ENCODE measurements at places on chromosomes 11 and 22. TPM values are rescaled to one million over a fixed set of nuclear protein-coding genes. Genes with fewer than 3 reads are reported as not detected.

DNA sequence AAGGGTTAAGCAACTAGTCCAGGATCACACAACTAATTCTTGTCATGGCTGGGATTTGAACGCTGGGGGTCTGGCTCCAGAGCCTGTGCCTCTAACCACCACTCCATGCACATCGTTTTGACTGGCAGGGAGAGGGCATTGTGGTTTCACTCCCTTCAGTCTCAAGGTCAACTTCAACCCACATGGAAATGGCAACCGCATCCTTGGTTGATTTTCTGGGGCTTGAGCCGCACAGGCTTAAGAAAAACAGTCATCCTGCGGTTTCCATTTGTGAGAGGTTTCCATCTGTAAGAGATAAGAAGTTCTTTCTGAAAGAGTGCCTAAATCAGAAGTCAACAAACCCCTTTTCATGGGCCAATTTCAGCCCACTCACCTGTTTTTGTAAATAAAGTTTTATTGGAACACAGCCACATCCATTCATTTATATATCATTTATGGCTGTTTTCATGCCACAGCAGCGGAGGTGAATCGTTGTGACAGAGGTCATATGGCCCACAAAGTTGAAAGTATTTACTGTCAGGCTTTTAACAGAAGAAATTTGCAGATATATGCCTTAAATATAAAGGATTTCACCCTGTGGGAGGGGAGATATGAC is 65.7 kb downstream of the SGSM1 start:
- no peak for DNase-seq

DNA sequence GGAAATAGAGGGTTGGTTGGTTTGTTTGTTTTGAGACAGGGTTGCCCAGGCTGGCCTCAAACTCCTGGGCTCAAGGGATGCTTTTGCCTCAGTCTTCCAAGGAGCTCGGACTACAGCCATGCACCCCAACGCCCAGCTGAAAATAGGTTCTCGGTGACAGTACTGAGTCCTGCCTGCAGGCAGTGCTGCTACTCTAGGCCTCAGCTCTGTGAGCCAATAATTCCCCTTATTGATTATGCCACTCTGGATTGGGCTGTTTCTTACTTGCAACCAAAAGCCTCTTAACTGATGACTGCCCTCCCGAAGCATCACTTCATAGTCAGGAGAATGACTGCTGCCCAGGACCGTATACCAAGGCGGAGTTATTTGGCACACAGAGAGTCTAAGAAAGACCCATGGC is 1.2 kb upstream of the C11orf16 start:
- no peak for DNase-seq

DNA sequence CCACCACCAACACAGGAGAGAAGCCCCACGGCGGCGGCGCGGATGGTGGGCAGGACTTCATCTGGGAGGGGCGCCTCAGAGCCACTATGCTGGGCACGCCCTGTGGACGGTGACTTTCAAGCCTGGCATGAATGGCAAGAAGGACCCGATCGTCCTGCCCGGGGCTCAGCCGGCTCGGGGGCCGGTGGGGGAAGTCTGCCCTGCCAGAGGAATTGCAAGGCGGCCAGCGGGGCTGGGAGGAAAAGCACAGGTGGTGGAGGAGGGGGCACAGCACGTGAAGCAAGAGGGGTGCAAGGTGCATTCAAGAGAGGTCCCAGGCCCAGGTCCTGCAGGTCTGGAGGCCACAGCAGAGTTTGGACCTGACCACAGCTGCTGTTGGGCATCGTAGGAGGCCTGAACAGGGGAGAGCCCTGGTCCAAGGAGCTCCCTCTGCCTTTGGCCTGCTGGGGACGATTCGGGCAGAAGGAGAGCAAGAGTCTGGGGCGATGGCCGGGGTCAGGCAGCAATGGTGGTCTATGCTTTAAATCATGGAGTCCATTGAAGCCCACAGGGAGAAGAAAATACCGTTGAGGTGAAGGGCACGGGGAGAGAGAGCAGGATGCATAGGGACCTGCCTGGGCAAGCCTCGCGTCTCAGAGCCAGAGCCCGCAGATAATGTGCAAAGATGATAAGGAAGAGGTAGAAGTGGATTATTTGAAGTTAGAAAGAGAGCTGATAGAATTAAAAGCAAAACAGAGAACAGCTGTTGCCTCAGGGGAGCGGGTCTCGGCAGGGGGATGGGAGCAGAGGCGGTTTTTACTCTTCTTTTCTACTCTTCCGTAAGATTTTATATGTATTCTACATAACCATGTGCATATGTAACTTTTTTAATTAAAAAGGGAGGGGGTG is 82.6 kb upstream of the SHISAL1 start:
- no peak for DNase-seq

- no peak for DNase-seq
Observed at GRCh38 chr11:69409812-69410645, 71.4 kb upstream of the LINC01488 start.

DNA sequence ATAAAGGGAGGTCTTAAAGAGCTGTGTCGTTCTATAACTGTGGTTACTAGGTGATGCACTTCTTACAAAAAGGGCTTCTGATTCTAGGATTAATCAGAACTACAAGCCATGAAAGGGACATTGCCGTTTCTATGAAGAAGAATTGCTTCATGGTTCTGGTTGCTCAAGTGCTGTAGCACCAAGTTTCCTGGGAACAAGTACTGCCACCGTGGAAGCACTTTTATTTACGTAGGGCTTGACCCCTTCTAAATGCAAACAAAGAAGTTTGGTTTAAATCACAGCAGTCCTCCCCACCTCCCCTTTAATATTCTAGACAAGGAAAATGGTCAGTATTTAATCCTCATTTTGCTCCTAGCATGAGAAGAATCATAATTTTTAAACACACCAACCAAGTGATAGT is 9.8 kb downstream of the YAP1 start:
- DNase-seq: no peak

- DNase-seq: no peak
Observed at GRCh38 chr11:43268786-43269185, 43.0 kb upstream of the API5 start.

- no peak for DNase-seq
Observed at GRCh38 chr11:64109332-64109731, 56.6 kb downstream of the MACROD1 start.

DNA sequence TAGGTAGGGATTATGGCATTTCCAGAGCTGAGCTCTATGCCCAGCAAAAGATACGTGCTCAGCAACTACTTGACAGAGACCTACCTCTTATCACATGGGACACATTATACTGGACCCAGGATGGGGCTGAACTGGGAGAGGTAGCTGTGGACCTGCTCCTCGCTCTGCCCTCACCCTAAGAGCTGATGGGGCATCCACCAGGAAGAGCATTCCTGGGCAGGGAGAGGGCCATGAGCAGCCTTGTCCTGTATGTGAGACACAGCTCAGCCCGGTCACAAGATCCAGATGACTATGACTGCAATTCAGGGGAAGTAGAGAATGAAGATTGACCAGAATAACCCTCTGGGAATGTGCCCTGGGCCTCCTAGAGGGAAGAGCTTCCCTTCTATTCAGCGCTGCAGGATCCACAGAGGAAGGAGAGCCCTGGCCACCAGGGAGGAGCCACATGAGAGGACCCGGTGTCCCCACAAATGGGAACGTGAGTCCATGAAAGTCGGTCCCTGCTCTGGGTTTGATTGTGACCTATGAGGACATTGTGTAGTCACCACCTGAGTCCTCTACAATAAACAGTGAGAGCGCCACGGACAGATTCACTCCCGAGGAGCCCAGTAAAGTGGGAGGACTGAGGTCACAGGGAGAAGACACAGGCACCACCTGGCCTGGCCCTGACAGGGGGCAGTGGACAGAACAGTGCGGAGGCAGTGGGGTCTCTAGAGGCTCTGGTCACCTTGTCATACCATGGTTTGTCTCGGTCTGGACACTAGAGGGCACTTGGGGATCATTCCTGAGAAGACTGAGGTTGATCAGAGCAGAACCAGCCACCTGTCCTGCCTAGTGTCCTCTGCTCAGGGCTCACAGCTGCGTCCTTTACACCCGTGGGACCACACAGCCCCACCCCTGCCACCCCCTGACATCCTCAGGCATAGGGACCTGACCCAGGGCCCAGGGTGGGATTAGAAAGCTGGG is 99.5 kb downstream of the ZNF280B start:
- DNase-seq: no peak

DNA sequence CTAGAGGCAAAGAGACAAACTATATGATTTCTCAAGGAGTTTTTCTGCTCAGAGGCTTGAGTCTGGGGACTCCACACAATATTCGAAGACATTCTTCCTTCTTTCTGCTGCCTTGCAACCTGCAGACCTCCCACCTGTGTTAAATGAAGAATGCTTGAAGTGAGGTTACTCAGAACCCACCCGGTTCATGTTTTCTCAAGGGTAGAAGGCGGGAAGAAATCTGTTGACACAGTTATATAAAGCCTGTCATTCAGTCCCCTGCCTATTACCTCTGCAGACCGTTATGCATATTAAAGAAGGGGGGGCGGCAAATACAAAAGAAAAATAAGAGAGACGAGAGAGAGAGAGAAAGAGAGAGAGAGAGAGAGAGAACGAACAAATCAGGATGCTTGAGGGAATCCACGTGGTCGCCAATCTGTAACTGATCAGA is 2.2 kb upstream of the KMT2A start:
- DNase-seq: no peak

GRCh38 chr11:208917-209260 is 1.4 kb downstream of the RIC8A start:
- DNase-seq: no peak

DNA sequence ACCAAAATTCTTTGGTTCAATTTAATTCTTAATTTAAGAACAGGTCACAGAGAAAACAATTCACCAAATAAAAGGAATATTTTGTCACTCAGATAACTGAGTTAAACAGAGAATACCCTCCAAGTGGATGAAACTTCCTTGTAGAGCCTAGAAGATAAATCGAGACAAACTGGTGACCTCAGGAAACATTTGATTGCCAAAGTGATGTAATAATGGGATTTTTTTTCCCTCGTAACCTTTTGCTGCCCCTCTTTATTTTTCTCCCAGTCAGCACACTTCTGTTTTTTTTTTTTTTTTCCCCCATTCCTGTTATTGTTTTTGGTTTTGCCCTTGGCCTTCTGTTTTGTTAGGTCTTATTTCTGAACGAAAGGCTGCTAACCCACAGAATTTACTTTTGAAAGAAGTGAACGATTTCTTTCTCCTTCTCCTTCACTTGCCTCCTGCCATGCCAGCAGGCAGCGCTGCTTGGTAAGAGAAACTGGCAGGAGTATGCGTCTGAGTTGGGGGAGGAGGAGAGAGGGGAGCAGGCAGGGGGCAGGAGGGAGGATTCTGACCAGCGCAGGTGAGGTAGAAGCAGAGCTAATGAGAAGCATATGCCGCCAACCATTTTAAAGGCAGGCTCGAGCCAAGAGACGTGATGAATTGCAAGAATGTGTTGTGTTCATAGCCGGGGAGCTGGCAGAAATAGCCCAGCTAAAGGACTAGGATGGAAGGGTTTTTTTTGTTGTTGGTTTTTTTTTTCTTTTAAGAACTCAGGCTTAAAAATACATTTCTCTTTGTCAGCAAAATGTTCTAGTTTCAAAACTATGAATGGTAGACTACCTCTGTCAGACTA is 121.9 kb upstream of the MTMR2 start:
- DNase-seq: no peak

- no peak for DNase-seq
Observed at GRCh38 chr11:88620568-88621130, 283.1 kb upstream of the CTSC start.

DNA sequence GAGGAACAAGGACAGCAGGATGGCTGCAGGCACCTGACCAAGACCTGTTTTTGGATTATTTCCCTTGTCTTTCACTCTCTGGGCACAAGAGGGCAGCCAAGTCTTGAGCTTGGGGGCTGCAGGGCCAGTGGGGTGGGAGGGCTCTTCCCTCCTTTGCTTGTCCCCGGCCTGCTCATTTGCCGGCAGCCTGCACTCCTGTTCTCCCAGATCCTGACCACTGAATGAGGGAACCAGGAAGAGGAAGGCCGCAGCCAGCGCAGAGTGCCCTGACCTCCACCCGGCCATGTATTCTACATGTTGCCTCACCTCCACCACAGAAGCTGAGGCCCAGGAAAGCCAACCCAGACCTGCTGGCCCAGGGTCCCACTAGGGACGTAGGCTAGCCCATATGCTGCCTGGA is 15.5 kb upstream of the NNMT start:
- no peak for DNase-seq

- DNase-seq: no peak
Observed at GRCh38 chr11:72940417-72940816, 126.2 kb downstream of the ATG16L2 start.

- DNase-seq: no peak
Observed at GRCh38 chr11:111347002-111347722, 31.9 kb downstream of the POU2AF1 start.

GRCh38 chr11:44593251-44593650 is 27.8 kb downstream of the CD82 start:
- DNase-seq: peak; percentile 46

DNA sequence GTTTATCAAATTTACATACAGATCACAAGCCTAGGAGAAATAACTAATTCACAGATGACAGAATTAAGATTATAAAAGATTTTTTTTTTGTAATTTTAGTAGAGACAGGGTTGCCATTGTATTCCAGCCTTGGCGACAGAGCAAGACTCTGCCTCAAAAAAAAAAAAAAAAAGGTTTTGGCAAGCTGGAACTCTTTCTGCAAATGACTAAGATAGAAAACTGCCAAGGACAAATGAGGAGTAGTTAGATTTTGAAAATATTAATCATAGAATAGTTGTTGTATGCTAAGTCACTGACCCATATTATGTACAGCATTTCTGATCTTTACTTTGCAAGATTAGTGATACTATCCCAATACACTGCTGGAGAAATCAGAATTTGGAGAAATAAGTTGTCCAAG is 99.2 kb downstream of the C11orf65 start:
- DNase-seq: no peak

LMO1 gene
- not detected for total RNA-seq

PANX2 gene
- 1.0 TPM for total RNA-seq

DTX4 gene
- 5.7 TPM for total RNA-seq

ATP6V1E1 gene
- total RNA-seq: 118 TPM

Measured in foreskin keratinocyte (primary cell).